ENCODE measurements at places on chromosomes 7 and 10.

DNA sequence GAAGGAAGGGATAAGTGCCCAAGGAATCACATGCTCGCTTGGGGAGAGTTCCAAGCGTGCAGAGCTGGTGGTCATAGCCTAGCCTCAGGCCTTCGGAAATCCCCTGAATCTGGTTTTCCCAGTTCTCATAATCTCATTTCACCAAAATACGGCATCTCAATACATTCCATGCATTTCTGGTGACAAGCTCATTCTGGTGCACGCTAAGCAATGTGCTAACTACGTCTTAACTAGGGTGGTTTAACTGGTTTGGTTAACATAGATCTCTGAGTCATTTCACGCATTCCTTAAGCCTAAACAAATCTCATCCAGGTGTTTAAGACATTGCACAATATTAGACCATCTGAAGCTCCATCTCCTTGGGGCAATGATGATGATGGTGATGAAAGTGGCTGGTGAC, 72.9 kb upstream of the STEAP1B start:
- no peak for DNase-seq

DNA sequence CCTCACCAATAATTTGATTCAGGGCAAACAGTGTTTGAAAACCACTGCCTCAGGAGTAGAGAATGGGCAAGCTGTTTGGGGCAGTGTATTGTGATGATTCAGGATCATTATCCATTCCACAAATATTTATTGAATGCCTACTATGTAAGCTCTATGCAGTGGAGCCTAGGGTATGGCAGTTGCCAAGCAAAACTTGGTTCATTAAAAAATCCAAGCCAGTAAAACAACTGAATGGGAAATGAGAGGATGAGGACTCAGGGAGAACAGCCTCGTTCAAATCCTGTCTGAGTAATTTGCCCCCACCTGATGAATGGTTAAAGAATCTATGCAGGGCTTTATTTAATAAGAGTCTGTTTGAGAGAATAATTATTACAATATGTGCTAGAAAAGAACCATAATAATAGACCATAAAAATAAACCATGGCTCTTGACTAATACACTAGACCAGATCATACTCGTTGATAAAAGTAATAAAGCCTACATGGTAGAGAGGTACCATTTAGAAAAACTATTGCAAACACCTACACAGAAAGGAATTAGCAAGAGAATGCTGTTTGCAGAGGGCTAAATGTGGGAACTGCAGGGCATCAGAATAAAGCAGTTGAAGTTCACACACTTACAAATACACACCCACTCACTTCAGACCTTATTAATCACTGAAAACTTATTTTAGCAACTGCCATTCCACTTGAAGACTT, 71.7 kb downstream of the CREB5 start:
- no peak for DNase-seq

DNA sequence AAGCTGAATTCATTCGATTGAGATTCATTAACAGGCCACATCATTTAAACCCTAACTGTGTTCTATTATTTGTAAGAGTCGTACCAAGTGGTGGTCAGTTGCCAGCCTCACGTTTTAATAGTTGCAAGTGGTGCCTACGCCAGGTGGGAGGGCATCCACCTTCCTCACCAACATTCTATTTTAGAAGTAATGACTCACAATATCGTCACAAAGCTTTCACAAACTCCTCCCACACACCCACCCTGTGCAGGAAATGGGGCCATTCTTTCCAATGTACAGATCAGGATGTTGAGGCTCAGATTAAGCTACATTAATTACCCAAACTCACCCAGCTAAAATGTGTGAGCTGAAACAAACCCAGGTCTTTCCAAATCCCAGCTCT, 77.3 kb upstream of the SAMD8 start:
- DNase-seq: no peak

- DNase-seq: no peak
Measured at GRCh38 chr7:19617901-19618300, 90.9 kb downstream of the POLR1F start.

GRCh38 chr10:126497672-126498071, 109.4 kb upstream of the ADAM12 start:
- DNase-seq: no peak

DNA sequence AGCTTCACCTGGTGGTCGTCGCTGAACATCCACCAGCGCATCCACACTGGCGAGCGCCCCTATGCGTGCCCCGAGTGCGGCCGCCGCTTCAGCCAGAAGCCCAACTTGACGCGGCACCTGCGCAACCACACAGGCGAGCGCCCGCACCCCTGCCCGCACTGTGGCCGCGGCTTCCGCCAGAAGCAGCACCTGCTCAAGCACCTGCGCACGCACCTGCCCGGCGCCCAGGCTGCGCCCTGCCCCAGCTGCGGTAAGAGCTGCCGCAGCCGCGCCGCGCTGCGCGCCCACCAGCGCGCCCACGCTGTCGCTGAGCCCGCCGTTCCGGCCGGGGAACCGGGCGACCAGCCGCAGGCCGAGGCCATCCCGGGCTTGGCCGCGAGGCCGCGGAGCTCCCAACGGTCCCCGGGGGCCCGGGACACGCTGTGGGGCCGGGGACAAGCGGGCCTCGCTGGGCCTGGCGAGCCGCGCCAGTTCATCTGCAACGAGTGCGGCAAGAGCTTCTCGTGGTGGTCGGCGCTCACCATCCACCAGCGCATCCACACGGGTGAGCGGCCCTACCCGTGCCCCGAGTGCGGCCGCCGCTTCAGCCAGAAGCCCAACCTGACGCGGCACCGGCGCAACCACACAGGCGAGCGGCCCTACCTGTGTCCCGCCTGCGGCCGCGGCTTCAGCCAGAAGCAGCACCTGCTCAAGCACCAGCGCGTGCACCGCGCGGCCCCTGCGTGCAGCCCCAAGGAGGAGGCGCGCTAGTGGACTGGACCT, 18.4 kb downstream of the ZNF775 start:
- no peak for DNase-seq

- no peak for DNase-seq
Measured at GRCh38 chr7:17802056-17802455, 138.2 kb downstream of the SNX13 start.

- no peak for DNase-seq
Measured at GRCh38 chr10:15897287-15897686, 37.0 kb upstream of the MINDY3 start.

GRCh38 chr7:18577096-18577771, 81.7 kb downstream of the HDAC9 start:
- DNase-seq: no peak

DNA sequence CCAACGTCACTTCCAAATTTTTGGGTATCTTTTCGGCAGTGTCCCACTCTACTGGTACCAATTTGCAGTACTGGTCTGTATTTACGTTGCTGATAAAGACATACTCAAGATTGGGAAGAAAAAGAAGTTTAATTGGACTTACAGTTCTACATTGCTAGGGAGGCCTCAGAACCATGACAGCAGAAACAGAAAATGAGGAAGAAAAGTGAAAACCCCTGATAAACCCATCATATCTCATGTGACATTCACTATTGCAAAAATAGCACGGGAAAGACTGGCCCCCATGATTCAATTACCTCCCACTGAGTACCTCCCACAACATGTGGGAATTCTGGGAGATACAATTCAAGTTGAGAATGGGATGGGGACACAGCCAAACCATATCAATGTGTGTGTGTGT, 364.0 kb upstream of the KCND2 start:
- no peak for DNase-seq

GRCh38 chr7:48454750-48455192, 283.5 kb downstream of the ABCA13 start:
- DNase-seq: no peak

DNA sequence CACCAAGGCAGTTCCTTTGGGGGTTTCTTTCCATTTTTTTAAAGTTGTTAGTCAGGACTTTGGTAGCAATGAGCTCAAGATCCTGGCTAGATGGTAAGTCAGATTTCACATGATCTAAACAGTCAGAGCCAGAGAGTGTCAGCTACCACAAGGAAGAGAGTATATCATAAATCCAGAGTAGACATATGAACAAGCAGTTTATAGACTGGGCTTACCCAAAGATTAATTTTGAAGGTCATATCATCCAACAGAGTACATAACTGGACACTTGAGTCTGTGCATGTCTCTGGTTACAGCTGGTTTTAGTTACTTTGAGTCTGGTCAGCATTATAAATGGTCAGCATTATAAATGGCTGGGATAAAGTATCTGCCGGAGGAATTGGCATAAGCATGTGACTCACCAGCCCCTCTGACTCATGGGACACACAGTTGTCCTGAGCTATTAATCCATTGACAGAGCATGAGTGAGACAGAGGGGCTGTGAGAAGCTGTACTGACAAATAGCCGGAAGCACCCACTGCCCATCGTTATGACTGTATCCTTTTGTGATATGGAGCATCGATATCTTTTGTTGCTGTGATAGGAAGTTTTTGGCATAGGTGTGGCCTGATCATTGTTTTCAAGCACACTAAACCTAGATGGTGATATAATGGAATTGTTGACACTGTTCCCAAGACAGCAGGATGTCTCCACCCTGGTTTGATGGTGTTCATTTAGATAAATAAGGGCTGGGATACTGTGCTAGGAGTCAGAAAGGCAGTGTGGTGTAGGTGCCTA, 19.3 kb downstream of the PPP1R3C start:
- DNase-seq: no peak

DNA sequence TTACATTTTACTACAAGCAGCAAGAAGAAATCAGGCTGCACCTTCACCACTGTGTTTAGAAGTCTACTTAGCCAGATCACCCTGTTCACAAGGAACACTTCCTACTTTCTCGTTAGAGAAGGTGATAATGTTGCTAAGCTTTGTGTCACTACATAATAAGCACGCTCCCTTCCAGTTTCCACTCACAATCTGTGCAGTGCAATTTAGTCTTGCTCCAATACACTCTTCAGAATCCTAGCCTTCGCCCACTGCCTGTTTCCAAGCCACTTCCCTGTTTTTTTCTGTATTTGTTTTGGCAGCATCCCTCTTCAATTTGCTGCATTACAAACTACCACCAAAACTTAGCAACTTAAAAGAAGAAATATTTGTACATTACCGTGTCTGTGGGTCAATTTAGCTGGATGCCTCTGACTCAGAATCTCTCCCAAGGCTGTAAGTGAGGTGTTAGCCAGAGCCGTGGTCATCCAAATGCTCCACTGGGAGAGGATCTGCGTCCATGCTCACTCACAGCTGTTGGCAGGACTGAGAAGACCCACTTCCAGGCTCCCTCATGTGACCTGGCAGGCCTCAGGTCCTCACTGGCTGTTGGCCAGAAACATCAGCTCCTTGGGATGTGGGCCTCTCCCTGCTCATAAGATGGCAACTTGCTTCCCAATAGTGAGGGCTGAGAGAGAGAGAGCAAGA, 110.4 kb downstream of the PON1 start:
- no peak for DNase-seq

- DNase-seq: peak; percentile 85
Measured at GRCh38 chr10:102225646-102226541, at the start of gene ELOVL3. Gene ELOVL3, plus strand, starts transcription at chr10:102226299. Its CDS starts 250 bp downstream, at chr10:102226549.

DNA sequence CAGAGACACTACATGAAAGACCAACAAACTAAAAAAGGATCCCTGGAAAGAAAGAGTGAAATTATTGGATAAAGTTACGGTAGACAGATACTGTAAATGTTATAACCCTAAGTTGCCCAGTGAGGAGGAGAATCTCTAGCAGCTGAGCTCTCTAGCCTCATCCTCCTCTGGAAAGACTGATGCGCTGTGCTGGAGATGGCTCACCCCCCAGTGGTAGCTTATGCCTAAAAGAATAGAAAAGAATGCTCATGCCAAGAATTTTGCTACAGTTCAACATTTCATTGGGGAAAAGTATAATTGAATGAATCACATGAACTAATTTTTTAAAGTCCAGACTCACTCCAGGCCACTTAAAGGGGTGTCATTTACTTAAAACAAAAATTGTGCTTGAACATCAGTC, 50.8 kb upstream of the RNF32 start:
- no peak for DNase-seq

- peak; percentile 63 for DNase-seq
Measured at GRCh38 chr10:50567384-50567783, 56.4 kb downstream of the SGMS1 start.

- DNase-seq: no peak
Measured at GRCh38 chr7:45978010-45978681, 57.1 kb upstream of the IGFBP3 start.

DNA sequence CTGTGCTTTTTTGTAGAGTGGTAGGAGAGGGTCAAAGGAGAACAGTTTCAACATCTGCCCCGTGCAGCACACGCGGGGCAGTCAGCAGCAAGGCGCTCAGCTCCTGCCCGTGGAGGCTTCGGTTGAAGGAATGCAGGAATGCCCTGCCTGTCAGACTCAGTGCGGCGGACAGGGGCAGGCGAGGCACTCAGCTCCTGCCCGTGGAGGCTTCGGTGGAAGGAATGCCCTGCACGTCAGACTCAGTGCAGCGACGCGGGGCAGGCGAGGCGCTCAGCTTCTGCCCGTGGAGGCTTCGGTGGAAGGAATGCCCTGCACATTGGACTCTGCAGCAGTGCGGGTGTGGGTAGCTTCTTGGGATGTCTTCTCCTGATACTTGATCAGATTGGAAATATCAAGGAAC, 37.0 kb downstream of the PPP2R2D start:
- DNase-seq: no peak

DNA sequence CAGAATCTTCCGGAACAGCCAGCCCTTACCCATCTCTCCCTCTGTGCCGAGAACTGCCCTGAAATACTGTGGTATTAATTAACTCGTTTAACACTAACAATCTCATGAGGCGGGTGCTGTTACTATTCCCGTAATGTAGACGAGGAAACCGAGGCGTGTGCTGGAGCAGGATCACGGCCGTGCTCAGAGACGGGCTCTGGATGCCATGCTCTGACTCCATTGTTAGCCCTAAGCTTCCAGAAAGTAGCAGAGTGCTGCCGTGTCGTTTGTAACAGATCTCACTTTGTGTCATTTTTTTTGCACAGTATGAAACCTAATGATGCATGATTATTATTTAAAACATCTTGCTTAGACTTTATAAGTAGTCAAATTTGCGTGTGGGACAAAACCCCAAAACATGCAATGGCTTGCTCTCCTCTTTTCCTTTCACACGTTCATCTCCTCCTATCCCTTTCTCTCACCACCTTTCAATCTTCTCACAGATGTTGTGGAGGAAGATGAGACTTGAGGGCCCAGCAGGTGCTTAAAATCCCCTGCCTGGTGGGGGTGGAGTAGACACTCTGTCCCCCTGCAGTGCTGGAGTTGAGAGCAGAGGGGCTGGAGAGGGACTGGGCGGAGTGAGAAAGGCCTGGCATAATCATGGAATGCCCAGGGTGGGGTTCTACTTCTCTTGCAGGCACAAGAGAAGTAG, 482 bp upstream of the ACTR3C start:
- peak; percentile 40 for DNase-seq

DNA sequence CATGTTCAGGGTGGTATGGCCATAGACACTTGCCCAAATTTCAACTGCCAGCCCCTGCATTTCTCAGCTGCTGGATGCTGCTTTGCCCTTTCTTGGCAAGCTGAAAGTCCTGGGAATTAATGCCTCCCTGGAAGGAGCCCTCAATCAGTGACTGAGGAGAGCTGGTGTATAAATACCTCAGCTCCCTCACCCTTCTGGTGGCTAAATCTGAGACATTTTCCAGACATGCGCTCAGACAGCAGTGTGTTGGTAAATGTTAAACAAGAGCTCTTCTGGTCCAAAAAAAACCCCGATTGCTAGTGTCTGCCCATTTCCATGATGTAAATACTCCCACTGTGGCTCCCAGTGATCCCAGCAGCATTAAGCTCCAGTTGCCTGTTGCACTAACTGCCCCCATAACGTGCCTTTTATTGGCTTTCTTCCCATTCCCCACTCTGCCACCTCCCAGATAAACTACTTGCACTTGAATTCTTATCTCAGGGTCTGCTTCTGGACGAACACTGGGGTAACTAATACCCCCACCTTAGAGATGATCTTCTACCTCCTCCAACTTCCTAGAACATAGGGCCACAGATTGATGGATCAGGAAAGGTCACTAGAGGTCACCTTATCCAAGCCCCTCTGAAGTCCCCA, 6.7 kb upstream of the MYH16 start:
- DNase-seq: no peak
